ENCODE measurements at places on chromosomes 6 and 20.
A peak's percentile ranks its signal among the peaks of the same experiment; 100 is the strongest.

DNA sequence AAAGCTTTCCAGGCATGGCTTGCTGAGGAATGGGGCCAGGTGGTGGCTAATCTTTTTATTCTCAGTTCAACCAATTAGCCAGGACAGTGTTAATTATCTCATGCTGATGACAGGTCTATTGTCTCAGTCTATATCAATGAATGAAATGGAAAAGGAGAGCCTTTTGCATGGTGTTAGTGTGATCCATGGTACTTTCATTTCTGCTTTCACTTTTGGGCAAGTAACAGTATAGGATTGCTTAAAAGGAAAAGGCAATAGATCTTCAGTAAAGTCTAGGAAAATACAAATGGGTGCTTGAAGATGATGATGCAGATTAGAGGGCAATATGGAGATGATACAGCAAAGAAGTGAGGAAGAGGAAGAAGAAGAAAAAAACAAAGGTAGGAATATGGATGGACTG, 430.3 kb downstream of the TFAP2A start:
- DNase-seq: no peak

- DNase-seq: no peak
These were observed 156.6 kb downstream of the UNC5CL start for GRCh38 chr6:40882323-40882997.

DNA sequence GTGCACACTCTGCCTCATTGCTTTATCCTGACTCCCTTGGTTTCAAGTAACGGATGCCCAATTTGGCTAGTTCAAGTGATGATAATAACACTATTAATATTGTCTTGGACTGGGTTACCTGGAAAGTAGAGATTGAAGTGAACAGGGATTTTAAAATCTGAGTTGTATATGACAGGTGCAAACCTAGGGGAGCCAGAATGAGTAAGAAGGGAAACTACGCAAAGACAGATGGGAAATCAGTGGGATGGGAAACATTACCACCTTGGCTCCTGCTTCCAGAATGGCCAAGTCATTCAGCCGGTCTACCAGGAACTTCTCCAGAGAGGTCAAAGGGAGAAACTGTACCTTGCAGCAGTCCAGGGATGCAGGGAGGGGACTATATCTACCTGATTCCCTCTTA, 41.9 kb downstream of the OGFRL1 start:
- no peak for DNase-seq

- no peak for DNase-seq
These were observed 36.8 kb upstream of the SAMD3 start for GRCh38 chr6:130259557-130259956.

DNA sequence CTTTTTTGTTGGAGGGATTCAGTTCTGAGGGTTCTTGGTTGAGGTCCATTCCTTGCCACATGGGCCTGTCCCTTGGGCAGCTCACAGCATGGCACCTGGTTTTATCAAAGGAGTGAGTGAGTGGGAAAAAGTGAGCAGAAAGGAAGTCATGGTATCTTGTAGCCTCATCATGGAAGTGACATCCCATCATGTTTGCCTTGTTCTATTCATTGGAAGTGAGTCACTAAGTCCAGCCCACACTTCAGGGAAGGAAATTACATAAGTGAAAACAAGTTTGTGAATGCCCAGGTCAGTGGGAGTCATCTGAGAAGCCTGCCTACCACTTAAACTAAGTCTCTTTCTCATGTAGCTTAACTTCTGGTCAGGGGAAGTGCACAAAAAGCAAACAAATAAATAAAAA, 32.8 kb upstream of the ZNFX1 start:
- DNase-seq: no peak

DNA sequence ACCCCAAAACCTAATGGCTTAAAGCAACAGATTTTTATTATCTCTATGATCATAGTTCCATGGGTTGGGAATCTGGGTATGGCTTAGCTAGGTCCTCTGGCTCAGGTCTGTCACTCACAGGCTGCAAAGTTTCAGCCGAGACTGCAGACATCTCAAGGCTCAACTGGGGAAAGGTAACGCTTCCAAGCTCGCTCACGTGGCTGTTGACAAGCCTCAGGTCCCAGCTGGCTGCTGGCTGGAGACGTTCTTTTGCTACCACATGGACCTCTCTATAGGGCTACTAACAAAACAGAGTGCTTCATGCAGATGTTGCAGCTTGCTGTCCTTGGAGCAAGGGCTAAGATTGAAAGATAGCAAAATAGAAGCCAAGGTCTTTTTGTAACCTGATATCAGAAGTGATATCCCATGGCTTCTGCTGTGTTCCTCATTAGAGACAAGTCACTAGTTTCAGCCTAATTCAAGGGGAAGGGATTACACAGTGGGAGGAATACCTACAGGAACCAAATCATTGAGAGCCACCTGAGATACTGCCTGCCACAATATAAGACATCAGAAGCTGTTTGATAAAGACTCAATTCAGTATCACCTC, 6.6 kb downstream of the HTR1E start:
- no peak for DNase-seq

DNA sequence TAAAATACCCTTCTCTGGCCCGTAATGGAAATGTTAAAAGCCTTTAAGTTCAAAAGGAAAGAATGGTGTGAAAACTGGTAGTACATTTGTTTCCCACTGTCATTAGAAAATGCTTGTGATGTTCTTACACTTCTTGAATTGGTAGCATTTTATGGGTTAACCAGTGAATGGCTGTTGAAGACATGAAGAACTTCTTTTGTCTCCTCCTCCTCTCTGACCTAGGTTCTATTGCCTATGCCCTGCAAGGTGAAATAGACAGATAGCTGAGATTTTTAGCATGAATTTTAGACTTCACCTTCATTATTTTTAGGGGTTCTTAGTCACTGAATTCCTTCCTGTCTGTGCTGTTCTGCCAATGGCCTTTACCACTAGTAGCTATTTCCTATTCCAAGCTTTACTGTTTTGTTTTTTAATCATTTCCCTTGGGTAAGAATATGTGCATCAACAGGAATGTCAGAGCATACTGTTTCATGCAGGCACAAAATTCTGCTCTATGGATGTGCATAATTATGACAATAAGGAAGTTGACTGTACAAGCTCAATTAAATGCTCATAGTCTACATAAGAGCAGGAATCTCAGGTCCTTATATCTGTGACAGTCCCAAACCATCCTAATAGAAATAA, 4.9 kb downstream of the TNFAIP3 start:
- DNase-seq: no peak

GRCh38 chr20:36507746-36508145, 33.6 kb upstream of the MYL9 start:
- DNase-seq: no peak

- no peak for DNase-seq
These were observed 44.0 kb downstream of the SMPDL3A start for GRCh38 chr6:122833021-122833491.

- DNase-seq: no peak
These were observed 328.8 kb upstream of the BTBD3 start for GRCh38 chr20:11588875-11589274.

DNA sequence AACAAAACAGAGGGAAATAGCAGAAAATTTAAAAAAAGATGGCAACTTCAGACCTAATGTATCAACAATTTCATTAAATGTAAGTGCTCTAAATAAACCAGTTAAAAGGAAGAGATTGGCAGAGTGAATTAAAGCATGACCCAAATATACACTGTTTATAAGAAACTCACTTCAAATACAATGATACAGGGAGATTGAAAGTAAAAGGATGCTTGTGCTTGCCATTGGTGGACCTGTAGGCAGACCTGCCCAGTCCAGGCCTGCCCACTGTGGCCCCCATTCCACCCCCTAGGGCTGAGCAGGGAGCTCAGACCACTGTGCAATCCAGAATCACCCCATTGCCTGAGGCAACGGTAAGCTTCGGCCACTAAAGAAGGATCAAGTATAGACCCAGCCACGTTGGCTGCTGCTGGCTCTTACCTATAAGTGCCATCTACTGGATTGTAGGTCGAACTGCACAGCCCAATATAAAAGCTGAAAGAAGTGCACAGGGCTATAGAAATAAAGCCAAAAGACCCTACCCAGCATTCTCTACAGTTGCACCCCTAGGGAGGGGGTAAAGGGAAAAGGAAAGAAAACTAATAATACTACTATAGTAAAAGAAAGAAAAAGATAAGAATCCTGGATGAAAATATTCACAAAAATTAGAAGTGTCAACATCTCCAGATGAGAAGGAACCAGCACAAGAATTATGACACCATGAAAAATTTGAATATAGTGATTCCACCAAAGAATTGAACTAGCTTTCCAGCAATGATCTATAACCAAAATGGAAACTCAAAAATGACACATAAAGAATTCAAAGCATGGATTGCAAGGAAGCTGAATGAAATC, 36.1 kb downstream of the PSMB1 start:
- peak; percentile 52 for DNase-seq

DNA sequence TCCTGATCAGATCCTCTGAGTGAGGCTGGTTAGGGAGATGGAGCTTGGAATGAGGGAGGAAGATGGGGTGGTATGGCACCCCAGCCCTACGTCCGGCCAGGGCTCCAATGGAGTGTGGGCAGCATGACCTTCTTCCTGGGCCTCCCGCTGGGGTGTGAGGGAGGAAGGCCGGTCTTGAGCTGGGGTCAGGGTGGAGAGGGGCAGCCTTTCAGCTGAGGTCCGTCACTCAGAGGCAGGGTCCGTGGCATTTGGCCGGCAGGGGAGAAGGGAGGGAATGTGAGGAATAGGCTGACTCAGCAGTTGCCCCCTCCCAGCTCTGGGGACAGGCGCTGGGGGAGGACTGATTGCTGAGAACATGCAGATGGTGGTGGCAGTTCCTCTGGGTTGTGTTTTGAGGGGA, 25.5 kb upstream of the VEGFA start:
- DNase-seq: no peak

GRCh38 chr20:58646257-58646656, 4.8 kb upstream of the STX16 start:
- no peak for DNase-seq

DNA sequence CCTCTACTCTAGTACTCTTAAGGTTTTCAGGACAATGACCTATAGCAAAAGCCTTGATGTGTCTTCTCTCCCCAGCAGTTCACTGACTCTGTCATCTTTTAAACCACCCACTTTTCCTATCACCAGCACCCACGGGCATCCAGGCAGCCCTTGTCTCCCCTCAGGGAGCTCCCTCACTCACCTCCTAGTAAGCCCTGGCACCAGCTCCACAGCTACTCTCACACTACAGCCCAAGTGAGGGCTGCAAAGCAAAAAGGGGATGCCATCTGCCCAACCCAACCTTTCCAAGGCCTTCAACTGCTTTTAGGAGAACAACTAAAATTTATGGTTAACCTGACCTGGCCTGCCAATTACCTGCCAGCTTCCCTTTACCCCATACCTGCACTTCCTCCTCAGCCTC, 26.0 kb downstream of the GCLC start:
- DNase-seq: no peak

- no peak for DNase-seq
These were observed 223.9 kb upstream of the THEMIS start for GRCh38 chr6:128124713-128125112.

GRCh38 chr6:36840432-36841403, 1.5 kb upstream of the CPNE5 start:
- DNase-seq: no peak

- DNase-seq: no peak
These were observed 64.7 kb upstream of the MTHFD1L start for GRCh38 chr6:150800674-150801314.

GRCh38 chr6:43771858-43772680, 2.1 kb downstream of the VEGFA start:
- DNase-seq: peak; percentile 90
